Endothelial cell of umbilical vein (primary cell): ENCODE measurements at places on chromosomes 3 and 15. TPM values are rescaled to one million over a fixed set of nuclear protein-coding genes. Genes with fewer than 3 reads are reported as not detected.

CHST14 gene
- total RNA-seq: 45.9 and 49.2 TPM in 2 replicates

CNTN6 gene
- not detected in 2 replicates for total RNA-seq

DNA sequence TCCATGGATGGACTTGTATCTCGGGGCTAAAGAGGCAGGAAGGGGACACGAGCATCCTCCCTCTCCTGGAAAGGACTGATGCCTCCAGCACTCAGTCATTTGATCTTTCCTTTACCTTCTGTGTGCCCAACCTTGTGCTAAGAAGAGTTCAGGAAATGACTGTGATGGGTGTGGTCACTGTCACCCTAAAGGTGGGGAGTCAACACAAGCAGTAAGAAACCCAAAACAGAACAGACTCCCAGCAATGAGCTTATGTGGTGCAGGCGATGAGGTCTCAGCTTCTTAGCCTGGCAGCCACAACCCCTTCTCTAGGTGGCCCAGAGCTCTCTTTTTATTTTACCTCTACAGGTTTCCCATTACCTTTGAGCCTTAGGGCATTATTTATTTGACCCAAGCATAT is 3.8 kb downstream of the MPI start:
- no peak overlapping the region for H3K27ac ChIP-seq
- H3K4me1 ChIP-seq: peaks cover 12% of the 10 kb centered on the region
- H3K4me3 ChIP-seq: no peak overlapping the region

- no peaks in the 10 kb centered on the region for H3K4me1 ChIP-seq
- H3K27ac ChIP-seq: no peak overlapping the region
- H3K36me3 ChIP-seq: no peaks in the 10 kb centered on the region
- no peak overlapping the region for H3K4me3 ChIP-seq
- H3K27me3 ChIP-seq: no peaks in the 10 kb centered on the region
- no peak for DNase-seq
These were observed 42.1 kb downstream of the IGF1R start for GRCh38 chr15:98690272-98690950.

DNA sequence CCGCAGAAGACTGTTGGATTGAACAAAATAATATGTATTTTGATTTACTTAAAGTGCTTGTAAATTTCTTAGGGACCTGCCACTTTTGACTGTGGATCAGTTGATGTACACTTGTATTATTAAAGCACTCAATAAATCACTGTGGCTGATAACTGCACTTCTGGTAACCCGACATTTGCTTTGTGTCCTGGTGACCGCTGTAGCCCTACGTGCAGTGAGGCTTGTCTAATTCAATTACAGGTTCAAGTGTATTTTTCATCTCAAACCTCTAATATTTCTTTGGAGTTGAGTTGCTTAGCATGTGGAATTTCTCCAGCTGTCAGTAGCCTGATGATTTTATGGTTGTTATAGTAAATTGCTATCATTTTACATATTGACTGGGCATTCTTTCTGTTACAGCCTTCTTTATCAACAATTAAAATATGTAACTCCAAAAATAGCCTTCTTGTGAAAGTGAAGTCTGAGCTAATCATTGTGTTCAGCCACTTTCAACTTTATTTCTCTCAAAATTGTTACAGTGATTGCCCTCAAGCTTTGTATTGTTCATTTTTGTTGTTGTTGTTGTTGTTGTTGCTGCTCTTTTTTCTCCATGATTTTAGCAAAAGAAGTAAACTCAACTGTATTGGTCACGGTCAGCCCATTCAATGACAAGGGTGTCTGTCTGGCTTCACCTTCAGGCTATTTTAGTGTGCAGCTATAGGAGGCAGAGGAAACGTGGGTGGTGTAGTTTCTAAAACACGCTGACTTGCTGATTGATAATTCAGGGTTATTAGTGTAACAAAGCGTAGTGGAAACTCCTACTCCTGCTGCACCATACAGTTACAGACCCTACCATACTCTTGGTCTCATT is 215.1 kb upstream of the UBE2E1 start:
- H3K4me1 ChIP-seq: no peaks in the 10 kb centered on the region
- H3K36me3 ChIP-seq: no peaks in the 10 kb centered on the region
- no peak overlapping the region for H3K4me3 ChIP-seq
- no peaks in the 10 kb centered on the region for H3K27me3 ChIP-seq
- DNase-seq: no peak

DNA sequence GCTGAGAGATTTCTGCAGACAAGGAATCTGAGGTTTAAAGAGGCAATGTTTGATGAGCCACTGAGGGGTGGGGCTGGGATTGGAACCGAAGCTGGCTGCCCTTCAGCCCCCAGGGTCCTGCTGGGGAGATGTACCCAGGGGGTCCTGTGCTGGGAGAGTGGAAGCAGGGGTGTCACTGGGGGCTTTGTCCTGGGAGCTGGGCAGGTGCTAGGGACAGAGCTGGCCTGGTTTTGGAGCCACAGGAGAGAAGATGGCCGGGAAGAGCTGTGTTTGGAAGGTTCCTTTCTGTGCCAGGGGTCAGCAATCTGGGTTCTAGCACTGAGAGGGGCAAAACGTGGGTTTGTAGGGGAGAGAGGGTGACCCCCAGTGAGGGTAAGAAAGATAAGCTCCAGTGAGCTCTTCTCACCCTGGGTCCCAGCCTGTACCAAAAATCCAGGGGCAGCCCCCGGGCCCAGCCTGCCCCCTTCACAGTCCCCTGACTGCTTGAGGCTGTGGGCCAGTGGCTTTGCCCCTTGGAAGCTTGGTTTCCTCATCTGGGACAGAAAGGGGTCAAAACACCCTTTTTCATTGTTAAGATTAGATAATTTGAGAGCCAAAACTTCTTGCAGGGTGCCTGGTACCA is 69.6 kb downstream of the SMAD3 start:
- no peaks in the 10 kb centered on the region for H3K27me3 ChIP-seq
- H3K4me1 ChIP-seq: peaks cover 85% of the 10 kb centered on the region
